ENCODE measurements at places on chromosomes 12 and 14. TPM values are rescaled to one million over a fixed set of nuclear protein-coding genes. Genes with fewer than 3 reads are reported as not detected.

GNB3 gene
- 1.1 TPM for polyA plus RNA-seq

GLIPR1L2 gene
- 10.5 TPM for polyA plus RNA-seq

BCL11B gene
- 0.26 TPM for polyA plus RNA-seq

COQ5 gene
- polyA plus RNA-seq, result 18.9 TPM

POP5 gene
- polyA plus RNA-seq, result 150 TPM

CBLN3 gene
- 2.9 TPM for polyA plus RNA-seq

ASCL1 gene
- 1.8 TPM for polyA plus RNA-seq

CD163L1 gene
- polyA plus RNA-seq, result 0.63 TPM

RERGL gene
- 4.0 TPM for polyA plus RNA-seq

NGDN gene
- 118 TPM for polyA plus RNA-seq

NYNRIN gene
- polyA plus RNA-seq, result 0.05 TPM

RERG gene
- polyA plus RNA-seq, result 4.2 TPM

RPGRIP1 gene
- 0.74 TPM for polyA plus RNA-seq

CYP46A1 gene
- polyA plus RNA-seq, result 13.4 TPM

ANO4 gene
- 215 TPM for polyA plus RNA-seq

SRRM4 gene
- polyA plus RNA-seq, result 4.1 TPM
